ENCODE measurements at places on chromosomes 1 and 21. TPM values are rescaled to one million over a fixed set of nuclear protein-coding genes. Genes with fewer than 3 reads are reported as not detected.

The FMO5 gene
- total RNA-seq = 48.2 TPM

The ATP13A2 gene
- total RNA-seq = 14.4 TPM

The OLIG2 gene
- not detected for total RNA-seq

The GSTM5 gene
- not detected for total RNA-seq

The GNG4 gene
- total RNA-seq = 27.1 TPM

The ACOT7 gene
- total RNA-seq = 43.2 TPM

The PLA2G2D gene
- not detected for total RNA-seq

The B3GALNT2 gene
- total RNA-seq = 22.3 TPM

The C1orf50 gene
- 5.3 TPM for total RNA-seq

The LAMC2 gene
- total RNA-seq = not detected

The ARTN gene
- not detected for total RNA-seq

The PSMB4 gene
- total RNA-seq = 414 TPM

The PAX7 gene
- total RNA-seq = not detected

The C1orf94 gene
- not detected for total RNA-seq

All from HepG2 (cell line).